NCI-H774 (cell line): ENCODE measurements at places on chromosomes 3 and 15.

GRCh38 chr3:151067158-151067557, 18.3 kb upstream of the MED12L start:
- DNase-seq, result no peak

- no peak for DNase-seq
These were observed 123.9 kb upstream of the NR2E3 start for GRCh38 chr15:71686221-71687050.

GRCh38 chr3:172167892-172168648, 128.7 kb downstream of the FNDC3B start:
- DNase-seq, result no peak

DNA sequence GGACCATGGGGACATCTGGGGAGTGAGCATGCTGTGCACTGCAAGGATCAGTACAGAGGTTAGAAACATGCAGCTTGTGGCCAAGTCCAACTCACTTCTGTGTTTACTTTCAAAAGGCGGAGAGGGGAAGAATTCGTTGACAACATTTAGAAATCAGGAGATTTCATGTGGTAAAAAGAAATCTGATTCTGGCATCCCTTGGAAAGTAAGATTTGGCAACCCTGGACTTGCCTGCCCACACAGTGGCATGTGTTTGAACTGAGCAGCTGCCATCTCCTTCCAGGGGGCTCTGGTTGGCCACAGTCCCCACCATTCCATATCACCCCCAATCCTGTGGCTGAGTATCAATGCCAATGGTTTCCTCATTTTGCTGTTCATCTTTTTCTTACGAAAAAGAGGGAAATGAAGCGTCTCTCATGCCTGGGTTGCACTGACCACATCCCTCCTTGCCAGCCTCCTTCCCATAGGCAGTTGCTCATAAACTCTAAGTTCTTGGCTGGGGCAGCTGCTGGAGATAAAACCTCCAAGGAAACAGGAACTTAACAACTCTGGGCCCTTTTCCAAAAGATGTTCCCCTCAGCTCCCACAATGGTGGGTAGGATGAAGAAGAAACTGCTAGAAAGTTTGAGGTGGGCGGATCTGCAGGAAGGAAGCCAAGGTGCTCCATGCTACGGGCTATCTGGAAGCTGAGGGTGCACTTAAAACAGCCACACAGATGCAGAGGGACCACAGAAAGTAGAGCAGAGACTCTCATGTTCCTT, 29.2 kb downstream of the SLC6A11 start:
- no peak for DNase-seq

DNA sequence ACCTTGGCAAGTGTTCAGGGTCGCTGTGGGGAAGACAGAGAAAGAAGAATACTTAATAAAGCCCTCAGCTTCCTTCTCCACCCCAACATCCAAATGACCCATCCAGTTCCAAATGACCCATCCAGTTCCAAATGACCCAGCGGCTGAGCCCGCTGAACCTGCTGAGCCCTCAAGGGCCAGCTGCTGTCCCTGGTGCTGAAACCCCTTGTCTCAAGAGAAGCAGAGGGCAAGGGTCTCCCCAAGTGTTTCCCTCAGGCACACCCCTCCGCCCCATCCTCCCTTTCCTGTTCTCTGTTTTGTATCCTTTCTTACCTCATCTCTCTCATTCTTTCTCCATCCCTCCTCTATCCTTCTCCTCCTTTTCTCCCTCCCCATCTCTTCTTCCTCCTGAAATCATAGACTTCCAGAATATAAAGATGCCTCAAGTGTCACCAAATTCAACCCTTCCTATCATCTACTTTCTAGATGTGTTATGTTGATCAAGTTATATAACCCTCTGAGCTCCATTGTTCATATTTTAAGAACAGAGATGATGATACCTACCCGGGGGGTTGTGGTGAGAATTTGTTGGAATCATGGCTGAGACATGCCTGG, 29.0 kb downstream of the CCDC33 start:
- no peak for DNase-seq

GRCh38 chr3:12934431-12934830, 93.1 kb upstream of the RPL32 start:
- DNase-seq, result no peak
